Activated T-helper 2 cell treated with anti-CD3 and anti-CD28 coated beads, Interferon-gamma antibody, Interleukin-2, Interleukin-4, amounts not matched to agents 10 μg/mL and 5 μg/mL and 100 μg/mL, durations not matched to agents 14 hours and 24 hours and 36 hours (primary cell): ENCODE measurements at places on chromosomes 3 and 15. TPM values are rescaled to one million over a fixed set of nuclear protein-coding genes. Genes with fewer than 3 reads are reported as not detected.

DNA sequence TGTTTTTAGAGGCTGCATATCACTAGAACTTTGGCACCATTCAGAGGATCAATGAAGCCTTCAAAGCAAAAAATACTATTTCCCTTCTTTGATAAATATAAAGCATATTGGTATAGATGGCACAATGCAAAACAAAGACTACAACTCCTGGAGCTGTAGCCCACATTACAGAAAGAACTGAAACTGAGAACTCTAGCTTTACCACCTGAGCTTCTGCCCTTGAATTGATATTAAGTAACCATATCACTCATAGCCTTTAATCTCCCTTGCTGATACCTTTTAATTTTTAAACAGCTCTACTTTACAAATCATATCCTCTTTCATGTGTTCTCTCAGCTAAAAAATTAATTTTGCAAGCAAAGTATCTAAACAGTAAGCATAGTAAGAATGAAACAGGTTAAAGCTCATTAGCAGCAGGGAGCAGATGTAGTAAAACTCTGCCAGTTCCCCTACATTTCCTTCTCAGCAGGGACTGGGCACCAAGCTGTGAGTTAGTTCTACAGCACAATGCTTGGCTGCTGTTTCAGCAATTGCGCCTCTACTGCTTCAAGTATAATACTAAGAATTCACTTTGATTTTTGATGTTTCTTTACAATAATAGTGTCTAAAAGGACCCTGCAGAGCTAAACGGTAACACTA is 97.9 kb upstream of the NANOGP8 start:
- H3K4me1 ChIP-seq: peaks cover 6% of the 10 kb centered on the region
- H3K4me3 ChIP-seq: no peak overlapping the region
- no peaks in the 10 kb centered on the region for H3K27me3 ChIP-seq
- DNase-seq: no peak

BRK1 gene
- total RNA-seq: 94.4 and 100 TPM in 2 replicates

GRCh38 chr3:126464093-126464492 is 11.6 kb downstream of the ZXDC start:
- H3K36me3 ChIP-seq: peaks cover 63% of the 10 kb centered on the region
- DNase-seq: no peak
- H3K27ac ChIP-seq: no peak overlapping the region
- no peaks in the 10 kb centered on the region for H3K27me3 ChIP-seq
- peaks cover 8% of the 10 kb centered on the region for H3K4me1 ChIP-seq
- H3K4me3 ChIP-seq: no peak overlapping the region

- H3K27me3 ChIP-seq: no peaks in the 10 kb centered on the region
- no peaks in the 10 kb centered on the region for H3K36me3 ChIP-seq
- no peak overlapping the region for H3K4me3 ChIP-seq
- H3K27ac ChIP-seq: no peak overlapping the region
Measured at GRCh38 chr15:76501726-76502125, 165.2 kb downstream of the ISL2 start.

GRCh38 chr3:113898892-113899291 is 48.9 kb upstream of the ZDHHC23 start:
- no peak for DNase-seq
- peaks cover 2% of the 10 kb centered on the region for H3K4me1 ChIP-seq
- no peak overlapping the region for H3K27ac ChIP-seq
